ENCODE measurements at places on chromosomes 4 and X.

DNA sequence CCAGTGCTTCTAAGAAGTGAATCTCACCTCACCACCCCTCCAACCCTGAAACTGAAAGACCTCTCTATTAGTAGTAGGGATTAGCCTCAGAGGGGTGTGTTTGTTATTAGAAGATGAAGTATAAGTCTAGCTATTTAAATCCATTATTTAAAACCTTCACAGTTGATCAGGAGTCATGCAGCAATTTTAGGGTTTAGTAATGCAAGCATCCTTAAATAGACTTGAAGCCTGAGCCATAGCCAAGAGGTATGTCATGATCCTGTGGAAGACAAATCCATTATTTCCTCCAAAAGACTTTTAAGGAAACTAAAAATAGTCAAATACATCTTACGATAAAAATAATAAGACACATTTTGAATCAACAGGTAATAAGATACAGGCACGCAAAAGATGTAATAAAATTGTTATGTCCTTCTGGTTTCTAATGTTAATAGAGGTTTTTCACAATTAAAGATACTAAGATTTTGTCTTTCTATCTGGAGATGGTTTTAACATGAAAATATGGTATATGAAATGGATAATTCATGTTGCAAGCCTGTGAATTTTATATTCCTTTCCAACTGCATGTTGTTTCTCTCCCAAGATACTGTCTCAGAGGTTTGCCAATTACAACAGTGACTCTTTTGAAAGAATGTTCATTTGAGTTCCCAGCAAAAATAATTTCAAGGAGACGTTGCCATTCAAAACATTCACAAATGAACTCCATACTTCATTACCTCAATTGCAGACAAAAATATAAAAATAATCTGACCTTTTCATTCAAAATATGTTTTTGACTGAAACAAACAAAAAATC, 68.0 kb downstream of the LUZP4 start:
- DNase-seq, result no peak

GRCh38 chr4:2443956-2444740, 24.8 kb upstream of the RNF4 start:
- DNase-seq, result no peak

DNA sequence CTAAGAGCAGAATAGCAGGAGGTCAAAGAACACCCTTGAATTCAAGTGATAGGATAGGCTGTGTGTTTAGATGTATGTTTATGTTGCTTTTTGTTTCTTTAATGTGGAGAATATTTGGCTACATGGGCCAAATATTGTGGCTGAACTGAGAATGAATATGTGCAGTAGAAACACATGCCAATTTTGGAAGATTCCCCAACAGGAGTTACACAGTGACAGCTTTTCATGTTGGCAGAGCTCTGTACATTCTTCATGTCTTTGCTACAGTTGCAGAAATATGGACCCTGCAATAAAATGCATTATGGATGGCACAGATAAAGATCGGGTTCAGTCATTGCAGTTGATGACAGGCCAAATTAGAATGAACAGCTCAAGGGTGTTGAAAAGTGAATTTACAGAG, 82.8 kb upstream of the SLC4A4 start:
- DNase-seq, result no peak

DNA sequence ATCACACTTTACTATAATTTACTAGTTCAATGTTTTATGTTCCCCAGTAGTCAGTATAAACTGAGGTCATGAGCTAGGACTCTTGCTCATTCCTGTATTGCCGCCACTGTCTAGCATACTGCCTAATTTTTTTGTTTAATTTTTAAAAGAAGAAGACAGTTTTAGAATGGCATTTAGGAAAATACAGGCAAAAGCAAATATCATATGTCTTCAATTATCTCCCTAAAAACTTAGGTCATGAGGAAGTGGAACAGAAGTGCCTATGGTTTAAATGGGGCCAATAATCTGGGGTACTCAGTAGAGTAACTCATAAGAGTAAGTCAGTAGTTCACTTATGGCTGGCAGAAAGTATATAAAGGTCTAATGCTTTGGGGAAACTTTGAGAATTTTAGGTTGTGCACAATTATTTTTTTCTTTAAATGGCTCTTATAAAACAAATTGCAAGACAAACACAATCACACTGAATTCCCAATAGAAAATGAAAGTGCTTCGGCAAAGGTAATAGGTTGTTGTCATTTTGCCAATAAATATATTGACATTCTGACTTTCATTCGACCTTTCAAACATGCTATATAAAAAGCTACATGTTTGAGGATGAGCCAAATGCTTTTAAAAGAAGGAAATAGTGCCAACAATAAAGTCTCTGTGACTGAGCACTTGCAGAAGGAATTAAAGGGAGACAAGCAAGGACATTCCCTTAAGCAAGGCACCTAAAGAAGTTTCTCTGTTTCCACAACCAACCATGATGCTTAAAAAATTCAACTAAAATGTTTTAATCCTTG, 390.1 kb downstream of the PDGFC start:
- DNase-seq, result no peak

DNA sequence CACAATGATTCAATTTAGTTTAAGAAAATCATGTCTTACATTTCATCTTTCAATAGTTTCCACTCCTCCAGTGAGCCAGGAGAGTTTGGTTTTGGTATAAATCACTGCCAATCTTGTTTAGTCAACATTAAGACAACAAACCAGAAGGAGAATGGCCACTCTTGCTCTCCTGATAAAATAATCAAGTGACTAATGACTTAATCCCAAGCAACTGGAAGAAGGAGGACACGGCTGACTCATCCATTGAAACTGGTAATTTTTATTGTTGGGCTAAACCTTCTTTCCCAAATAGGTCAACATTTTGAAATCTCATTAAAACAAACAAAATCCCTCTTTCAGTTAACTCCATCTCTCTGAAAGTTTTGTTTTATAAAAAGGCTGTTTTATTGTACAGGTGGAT, 230.2 kb downstream of the CLCN4 start:
- DNase-seq, result no peak
